NCI-H1048 (cell line): ENCODE measurements at places on chromosomes 6 and 20.

- no peak for DNase-seq
Observed at GRCh38 chr6:37650071-37650481, 47.6 kb downstream of the MDGA1 start.

DNA sequence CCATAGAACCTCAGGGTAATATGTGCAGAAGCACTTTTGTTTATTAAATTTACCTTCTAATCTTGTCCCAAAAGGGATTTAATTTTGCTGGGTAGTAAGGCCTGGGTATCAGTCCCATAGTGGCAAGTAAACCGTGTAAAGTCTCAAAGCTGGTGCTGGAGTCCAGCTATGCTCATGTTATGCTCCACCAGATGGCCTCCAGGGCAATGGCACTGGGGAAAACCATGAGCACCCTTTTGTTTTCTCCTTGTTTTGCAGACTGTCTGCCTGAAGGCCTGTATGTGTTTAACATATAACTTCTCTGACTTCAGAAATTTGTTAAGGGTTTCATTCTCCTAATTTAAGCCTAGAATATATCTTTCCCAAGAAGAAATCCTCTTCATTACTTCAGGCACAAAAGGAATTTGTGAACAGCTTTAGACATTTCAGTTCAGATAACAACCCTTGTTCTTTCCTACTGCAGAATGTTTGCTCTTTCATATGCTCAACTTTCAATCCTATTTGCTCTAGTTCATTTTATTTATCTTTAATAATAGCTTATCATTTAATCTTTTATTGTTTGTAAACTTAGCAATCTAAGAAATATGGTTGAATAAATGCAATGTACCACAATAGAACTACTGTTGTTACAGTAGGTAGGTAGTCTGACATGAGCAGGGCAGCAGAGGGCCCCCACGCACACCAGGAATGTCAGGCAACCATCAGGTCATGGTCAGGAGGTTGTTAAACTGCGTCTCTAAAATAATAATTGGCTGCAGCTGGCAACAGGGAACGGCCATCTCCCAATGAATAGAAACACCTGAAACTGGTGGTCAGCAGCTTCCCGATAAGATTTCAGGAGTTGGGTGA lies 162.8 kb downstream of the TENT5A start:
- no peak for DNase-seq

- DNase-seq: no peak
Observed at GRCh38 chr6:166950443-166950821, 5.9 kb downstream of the RNASET2 start.

- DNase-seq: no peak
Observed at GRCh38 chr6:147769496-147770087, 261.1 kb downstream of the SAMD5 start.
